NCI-H460 (cell line): ENCODE measurements at places on chromosomes 3 and 15. TPM values are rescaled to one million over a fixed set of nuclear protein-coding genes. Genes with fewer than 3 reads are reported as not detected.

GRCh38 chr3:127698691-127699415 lies 26.1 kb downstream of the ABTB1 start:
- DNase-seq: no peak

DNA sequence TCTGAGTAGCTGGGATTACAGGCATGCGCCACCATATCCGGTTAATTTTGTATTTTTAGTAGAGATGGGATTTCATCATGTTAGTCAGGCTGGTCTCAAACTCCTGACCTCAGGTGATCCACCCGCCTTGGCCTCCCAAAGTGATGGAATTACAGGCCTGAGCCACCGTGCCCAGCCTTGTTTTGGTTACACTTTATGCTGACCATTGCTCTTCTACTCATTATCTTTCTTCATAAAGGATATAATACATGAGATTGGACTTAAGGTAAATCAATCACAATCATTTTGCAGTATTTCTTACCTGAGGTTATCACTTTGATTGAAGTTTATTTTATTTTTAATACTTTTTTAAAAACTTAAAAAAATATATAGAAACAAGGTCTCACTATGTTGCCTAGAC lies 2.2 kb upstream of the LEO1 start:
- DNase-seq: no peak

Gene KIF15
- total RNA-seq: 14.3 and 17.4 TPM in 2 replicates

DNA sequence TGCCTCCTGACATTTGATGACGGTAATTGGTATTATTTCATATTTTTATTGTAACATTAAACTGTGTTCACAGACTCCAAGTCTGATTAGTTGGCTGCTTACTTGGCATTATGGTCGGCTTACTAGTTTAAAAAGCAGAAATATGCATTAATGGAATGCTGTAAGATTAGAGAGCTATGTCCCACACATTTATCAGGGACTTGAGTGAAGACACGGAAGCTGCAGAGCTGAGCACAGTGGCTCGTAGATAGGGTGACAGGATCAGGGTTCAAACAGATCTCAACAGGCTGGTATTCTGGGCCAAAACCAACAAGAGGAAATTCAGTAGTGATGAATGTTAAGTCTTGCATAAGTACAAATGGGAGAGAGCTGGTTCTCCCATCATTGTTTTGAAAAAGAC lies 113.8 kb downstream of the ADAMTSL3 start:
- DNase-seq: no peak

Gene C3orf70
- not detected in 2 replicates for total RNA-seq

Gene CHST13
- total RNA-seq: not detected in 2 replicates

GRCh38 chr15:68479870-68480269 lies 47.9 kb upstream of the ITGA11 start:
- DNase-seq: no peak

DNA sequence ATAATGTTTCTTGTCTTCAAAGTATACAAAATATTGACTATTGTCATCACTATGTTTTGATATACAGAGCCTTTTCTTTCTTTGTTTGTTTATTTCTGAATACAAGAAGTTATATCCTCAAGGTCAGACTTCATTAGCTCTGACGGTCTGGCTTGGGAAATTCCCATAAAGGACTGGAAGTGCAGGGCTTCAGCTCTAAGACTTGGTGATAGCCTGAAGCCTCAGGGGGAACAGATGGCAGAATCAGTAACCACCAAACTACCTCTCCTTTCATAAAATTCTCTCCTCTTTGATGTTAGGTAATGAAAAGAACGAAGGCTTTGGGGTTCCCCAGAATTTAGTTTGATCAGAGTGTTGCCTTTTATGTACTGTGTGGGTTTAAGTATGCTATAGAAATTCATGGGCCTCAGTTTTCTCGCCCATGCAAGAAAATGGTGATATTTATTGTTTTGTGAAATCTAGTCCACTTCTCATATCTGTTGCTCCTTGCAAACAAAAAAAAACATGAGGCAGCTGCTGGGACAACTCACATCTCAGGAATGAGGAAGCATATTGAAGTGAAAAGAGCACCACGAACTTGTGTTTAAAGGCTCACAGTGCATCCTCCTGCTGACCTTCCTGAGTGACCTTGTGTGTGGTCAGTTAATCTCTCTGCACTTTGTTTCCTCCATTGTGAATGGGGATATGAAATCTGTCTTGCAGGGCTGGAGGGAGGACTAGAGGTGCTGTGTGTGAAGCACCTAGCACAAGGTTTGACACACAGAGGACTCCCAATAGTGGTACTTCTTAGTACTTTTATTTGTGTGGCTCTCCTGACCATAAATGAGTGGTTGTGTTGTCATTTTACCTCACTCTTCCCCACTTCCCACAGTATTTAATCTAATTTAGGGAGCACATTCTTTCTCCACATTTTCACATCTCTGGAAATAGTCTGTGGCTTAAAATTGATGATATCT lies 569.8 kb upstream of the IL12A start:
- DNase-seq: no peak

Gene NTRK3
- total RNA-seq: not detected in 2 replicates

Gene C3orf20
- total RNA-seq: not detected in 2 replicates
